ENCODE measurements at places on chromosomes 12 and 14. TPM values are rescaled to one million over a fixed set of nuclear protein-coding genes. Genes with fewer than 3 reads are reported as not detected.

DNA sequence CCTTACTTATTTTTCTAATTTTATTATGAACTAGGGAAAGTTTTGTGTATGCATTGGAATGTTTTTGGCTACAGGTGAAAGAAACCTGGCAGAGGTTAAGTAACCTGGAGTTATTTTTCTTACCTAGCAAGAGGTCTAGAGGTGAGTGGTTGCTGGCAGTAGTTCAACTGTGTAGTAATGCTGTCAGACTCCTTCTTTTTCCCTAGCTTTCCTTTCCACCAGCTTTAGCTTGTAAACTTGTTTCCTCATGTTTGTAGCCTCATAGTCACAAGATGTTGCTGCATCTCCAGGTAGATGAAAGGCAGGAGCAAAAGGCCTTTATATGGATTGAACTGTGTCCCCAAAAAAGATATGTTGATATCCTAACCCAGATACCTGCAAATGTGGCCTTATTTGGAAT lies 105.1 kb upstream of the AMIGO2 start:
- no peak for DNase-seq

- no peak for DNase-seq
Measured at GRCh38 chr12:57150400-57151000, 3.1 kb upstream of the LRP1-AS start.

- peak; percentile 90 for DNase-seq
Measured at GRCh38 chr14:74605531-74606223, 6.4 kb downstream of the LTBP2 start.

- no peak for DNase-seq
Measured at GRCh38 chr12:4530982-4531586, 7.6 kb upstream of the RAD51AP1 start.

DNA sequence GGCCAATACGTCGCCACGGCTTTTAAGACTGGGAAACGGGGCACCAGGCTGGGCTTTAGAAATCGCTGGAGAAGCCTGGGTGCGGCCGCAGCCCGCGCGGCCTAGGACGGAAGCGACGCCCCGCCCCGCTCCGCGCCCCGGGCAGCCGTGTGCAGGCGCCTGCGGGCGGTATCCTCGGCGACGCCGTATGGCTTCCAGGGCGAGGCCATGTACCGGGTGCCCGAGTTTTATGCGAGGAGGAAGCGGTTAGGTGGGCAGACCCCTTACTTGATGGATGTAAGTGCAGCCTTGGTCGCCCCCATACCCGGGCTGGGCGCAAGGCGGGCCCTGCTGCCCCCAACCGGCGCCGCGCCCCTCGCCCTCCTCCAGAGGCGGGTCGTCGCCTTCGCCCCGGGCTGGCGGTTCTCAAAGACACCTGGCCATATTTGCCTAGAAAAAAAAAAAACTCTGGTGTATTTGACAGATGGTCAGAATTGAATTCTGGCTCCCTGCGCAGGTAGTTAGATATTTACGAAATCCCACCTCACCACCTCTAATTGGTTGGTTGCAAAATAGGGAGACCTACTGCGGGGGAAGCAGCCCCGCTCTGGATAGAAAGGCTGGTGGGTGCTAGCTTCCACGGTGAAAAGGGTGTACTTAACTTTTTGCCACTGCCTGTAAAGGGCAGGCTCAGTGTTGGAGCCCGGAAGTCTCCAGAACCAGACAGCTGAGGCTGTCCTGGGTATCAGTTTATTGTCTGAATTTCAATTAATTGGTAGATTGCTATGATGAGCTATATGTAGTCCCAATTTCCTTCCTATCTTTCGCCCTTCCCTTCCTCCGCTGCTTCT lies at the start of gene PPP1R36:
Gene PPP1R36 (plus strand): TSS at position 171 of the 830 bp plus-strand sequence. CDS start 37 bp downstream, at position 208.
- peak; percentile 31 for DNase-seq

DNA sequence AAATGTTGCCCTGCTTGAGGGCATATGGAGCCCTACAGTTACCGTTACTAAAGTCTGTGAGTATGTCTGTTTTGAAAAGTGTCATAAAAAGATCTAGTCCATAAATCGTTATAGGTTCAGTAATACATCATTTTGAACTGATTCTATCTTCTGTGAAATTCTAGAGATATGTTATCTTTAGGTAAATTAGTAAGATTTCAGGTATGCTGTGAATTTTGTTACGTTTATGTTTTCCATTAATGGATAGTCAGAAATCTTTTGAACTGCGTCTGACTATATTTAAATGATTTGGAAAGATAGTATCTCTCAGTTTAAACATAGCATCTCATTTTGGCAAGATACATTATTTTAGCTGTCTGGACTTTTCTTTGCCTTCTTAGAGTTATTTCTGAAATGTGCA lies 8.3 kb downstream of the ALG10 start:
- no peak for DNase-seq

DNA sequence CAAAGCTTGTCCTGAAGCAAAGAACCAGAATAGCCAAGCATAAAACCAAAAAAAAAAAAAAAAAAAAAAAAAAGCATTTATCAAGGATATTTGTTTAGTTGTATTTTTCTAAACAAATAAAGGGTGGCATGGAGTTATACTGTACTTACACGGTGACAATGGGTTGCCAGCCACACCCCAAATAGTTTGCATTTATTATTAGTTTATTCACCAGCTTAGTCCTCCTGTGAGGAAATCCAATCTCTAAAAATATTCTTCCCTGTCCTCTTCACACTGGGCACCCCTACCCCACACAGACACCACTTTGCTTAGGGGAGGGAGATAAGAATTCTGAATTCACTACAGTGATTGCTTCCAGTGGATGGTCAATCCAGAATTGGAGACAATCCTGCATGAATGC lies 18.9 kb downstream of the PLEKHG7 start:
- no peak for DNase-seq

DNA sequence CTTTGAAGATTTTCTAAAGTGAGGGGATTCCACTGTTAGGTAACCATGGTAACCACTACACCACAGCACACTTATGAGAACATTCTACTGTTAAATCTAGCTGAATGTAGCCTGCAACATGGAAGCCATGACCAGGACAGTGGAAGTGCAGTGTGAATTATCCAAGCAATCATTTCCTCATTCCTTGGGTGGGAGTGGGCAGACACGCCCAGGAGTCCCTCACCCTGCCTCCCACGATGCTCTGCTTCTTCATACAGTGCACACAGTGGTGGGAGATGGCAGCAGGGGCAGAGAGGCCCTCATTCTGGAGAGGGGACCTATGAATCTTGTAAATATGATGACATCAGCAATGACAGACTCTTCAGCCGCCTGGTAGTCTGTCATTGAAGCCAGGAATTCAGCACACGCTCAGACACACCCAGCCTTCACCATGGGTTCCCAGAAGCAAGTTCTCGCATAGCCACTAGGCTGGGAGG lies 70.1 kb upstream of the HOXC13 start:
- DNase-seq, result no peak

The ANKRD33 gene
- not detected for total RNA-seq

The DAAM1 gene
- total RNA-seq, result 8.7 TPM

GRCh38 chr14:75800792-75801191 lies 139.7 kb downstream of the TTLL5 start:
- DNase-seq, result no peak

The RNASE2 gene
- total RNA-seq, result not detected

Measured in RPMI7951 (cell line).